ENCODE measurements at places on chromosomes 11 and 22. TPM values are rescaled to one million over a fixed set of nuclear protein-coding genes. Genes with fewer than 3 reads are reported as not detected.

SNX32 gene
- total RNA-seq = 1.2 TPM

E2F8 gene
- 0.39 TPM for total RNA-seq

NFAM1 gene
- total RNA-seq = not detected

HEPACAM gene
- total RNA-seq = not detected

RPS13 gene
- total RNA-seq = 653 TPM

BDNF gene
- total RNA-seq = 0.39 TPM

CPT1B gene
- total RNA-seq = 1.2 TPM

TMEM151A gene
- total RNA-seq = 0.20 TPM

HEPHL1 gene
- total RNA-seq = not detected

CLMP gene
- total RNA-seq = 162 TPM

ACER3 gene
- 8.5 TPM for total RNA-seq

NRGN gene
- 1.4 TPM for total RNA-seq

APOA5 gene
- total RNA-seq = not detected
